ENCODE measurements at places on chromosomes 16 and 17. TPM values are rescaled to one million over a fixed set of nuclear protein-coding genes. Genes with fewer than 3 reads are reported as not detected.

EVI2B gene
- total RNA-seq = 9.2 TPM

KRT32 gene
- total RNA-seq = not detected

KRTAP2-2 gene
- total RNA-seq = not detected

CHRNE gene
- 2.5 TPM for total RNA-seq

CDH1 gene
- 32.9 TPM for total RNA-seq

TEKT5 gene
- not detected for total RNA-seq

CBX8 gene
- not detected for total RNA-seq

DHRS7C gene
- total RNA-seq = not detected

ACSM5 gene
- total RNA-seq = 25.1 TPM

GAS2L2 gene
- 1.4 TPM for total RNA-seq

RPL13 gene
- 6,364 TPM for total RNA-seq

MILR1 gene
- 6.1 TPM for total RNA-seq

IRX5 gene
- not detected for total RNA-seq

HCRT gene
- total RNA-seq = not detected

ALOX12B gene
- total RNA-seq = not detected

KRT27 gene
- not detected for total RNA-seq

CD300H gene
- total RNA-seq = not detected

WNT3 gene
- total RNA-seq = 0.21 TPM

GJD3 gene
- total RNA-seq = not detected

ZDHHC1 gene
- total RNA-seq = 24.3 TPM

SKAP1 gene
- total RNA-seq = 1.2 TPM

DHODH gene
- 12.0 TPM for total RNA-seq

ABCA10 gene
- 110 TPM for total RNA-seq

RHBDF1 gene
- 157 TPM for total RNA-seq

SDR42E2 gene
- not detected for total RNA-seq

FOXJ1 gene
- total RNA-seq = not detected

CCL23 gene
- 25.1 TPM for total RNA-seq

TPSG1 gene
- total RNA-seq = not detected

ABCA9 gene
- 108 TPM for total RNA-seq

HEATR9 gene
- total RNA-seq = not detected

ESRP2 gene
- total RNA-seq = 1.5 TPM

HSPB9 gene
- not detected for total RNA-seq

CCDC78 gene
- total RNA-seq = 0.63 TPM

SEPTIN1 gene
- total RNA-seq = 1.4 TPM

PDILT gene
- total RNA-seq = not detected

SLC38A8 gene
- total RNA-seq = not detected

PLXDC1 gene
- 40.0 TPM for total RNA-seq

SCPEP1 gene
- total RNA-seq = 61.5 TPM

KRTAP2-3 gene
- total RNA-seq = not detected

Data from tibial nerve (tissue), 4 donors.